ENCODE measurements at places on chromosomes 4 and X.

DNA sequence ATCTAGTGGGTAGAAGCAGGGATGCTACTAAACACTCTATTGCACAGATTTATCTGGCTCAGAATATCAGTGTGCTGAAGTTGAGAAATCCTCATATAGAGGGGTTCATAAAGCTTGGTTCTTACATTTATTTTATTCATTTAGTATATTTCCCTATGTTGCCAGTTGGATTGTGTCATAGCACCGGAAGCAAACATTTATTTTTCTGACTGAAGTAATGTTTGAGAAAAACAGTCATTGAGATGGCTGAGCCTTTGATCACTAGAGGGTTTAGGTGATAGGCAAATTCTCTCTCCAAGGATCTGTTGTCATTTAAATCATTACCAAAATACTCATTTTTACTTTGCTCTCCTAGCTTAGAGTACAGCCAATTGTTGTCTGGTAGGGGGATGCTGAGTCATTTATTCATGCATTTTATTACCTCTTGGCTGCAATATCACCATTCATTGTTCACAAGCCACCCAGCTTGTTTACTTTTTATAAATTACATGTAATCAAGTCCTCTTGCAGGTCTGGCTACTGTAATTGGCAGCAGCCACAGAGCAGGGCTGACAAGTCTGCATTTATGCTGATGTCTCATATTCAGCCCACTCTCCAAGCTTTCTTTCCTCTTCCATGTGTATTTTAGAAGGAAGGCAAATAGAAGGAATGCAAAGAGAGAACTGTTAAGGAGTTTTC is 15.2 kb downstream of the GAB1 start:
- DNase-seq = no peak

DNA sequence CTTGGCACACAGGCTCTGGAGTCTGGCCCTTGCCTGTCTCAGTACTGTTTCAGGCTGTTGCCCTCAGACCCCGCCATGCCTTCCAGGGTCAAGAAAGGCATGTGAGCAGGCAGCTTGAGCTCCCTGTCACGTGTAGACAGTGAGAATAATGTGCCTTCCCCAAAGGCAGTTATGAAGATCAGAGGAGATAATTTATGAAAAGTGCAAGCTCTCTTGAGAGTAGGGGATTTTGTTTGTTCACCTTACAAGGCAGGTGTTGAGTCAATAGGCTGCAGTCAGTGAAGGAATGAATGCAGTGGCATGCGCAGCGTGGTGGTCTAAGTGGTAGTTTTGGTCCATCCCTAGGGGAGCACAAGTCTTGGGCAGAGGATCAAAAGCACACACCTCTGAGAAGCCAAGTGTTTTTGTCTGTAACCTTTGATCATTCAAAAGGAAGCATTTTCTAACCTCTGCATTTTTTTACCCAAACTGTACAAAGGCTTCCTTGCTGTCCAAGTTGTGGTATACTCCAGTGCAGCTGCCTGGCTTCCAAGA is 14.4 kb downstream of the HADH start:
- no peak for DNase-seq

DNA sequence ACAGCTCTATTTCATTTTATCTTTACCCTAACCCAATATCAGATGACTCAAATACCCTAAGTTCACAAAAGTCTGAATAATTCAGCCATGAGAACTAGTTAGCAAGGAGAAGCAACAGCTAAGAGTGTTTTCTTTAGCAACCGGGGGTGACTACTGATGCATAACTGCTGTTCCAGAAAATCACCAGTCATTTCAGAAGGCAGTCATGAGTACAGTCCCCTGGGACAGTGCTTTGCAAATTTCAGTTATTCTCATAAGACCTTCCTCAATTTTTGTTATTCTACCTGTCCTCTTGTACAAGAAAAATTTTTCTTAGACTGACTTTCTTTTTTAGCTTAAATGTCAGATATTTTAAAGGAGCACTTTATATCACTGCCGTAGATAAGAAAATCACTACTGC is 16.4 kb downstream of the BANK1 start:
- DNase-seq = no peak

- DNase-seq = no peak
Observed at GRCh38 chr4:61553557-61554125, 353.5 kb downstream of the ADGRL3 start.

- no peak for DNase-seq
Observed at GRCh38 chr4:115121351-115122043, 8.1 kb upstream of the NDST4 start.

- DNase-seq = no peak
Observed at GRCh38 chr4:94722748-94723147, 35.0 kb upstream of the BMPR1B start.

DNA sequence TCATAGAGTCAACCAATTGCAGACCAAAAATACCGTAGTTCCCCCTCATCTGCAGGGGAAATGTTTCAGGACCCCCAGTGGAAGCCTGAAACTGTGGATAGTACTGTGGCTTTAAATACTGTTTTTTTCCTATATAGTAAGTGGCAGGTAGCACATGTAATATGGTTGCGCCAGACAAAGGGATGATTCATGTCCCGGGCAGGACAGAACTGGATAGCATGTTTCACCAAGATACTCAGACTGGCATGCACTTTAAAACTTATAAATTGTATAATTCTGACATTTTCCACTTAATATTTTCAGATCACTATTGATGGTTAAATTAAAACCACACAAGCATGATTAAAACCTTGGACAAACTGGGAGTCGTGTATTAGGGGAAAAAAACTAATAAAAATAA is 276.3 kb upstream of the AGA start:
- no peak for DNase-seq

GRCh38 chr4:47519239-47519883 is 34.3 kb downstream of the ATP10D start:
- no peak for DNase-seq

DNA sequence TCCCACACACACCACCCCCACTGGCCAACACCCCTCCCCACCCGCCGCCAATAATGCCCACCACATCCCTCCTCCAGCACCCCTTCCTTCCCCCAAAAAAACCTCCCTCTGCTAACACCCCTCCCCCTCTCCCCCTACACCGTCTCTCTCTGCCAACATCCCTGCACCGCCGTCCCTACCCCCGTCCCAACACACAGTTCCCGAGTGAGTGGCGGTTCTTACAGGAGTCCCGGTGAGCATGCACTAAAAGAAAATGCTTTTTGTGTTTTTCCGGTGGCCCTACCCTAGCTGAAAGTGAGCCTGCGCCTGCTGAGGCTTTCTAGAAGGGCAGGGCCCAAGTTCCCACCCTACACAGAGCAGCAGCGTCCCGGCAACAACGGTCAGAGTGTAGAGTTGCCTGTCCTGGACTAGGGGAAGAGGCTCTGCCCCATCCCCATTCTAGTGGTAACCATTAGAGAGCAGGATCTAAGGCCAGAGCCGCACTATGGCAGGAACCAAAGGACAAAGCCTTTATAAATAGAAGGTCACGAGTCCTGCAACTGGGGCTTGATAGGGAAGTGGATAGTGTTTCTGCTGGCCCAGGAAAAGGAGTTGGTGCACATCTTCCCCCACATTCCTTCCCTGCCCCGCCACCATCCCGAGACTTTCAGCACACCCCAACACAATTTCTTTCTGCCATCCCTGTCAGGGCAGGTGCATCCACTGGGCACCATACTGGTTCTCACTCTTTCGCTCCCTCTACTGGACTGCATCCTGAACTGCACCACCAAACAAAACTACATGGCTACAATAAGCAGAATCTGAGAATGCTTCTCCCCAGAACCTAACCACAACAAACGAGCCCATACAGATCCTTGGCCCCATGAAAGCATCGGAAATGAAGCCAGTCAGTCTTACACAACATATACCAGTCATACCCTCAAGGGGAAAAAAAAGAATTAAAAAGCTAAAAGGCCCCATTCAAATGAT is 78.1 kb upstream of the PAGE3 start:
- no peak for DNase-seq

DNA sequence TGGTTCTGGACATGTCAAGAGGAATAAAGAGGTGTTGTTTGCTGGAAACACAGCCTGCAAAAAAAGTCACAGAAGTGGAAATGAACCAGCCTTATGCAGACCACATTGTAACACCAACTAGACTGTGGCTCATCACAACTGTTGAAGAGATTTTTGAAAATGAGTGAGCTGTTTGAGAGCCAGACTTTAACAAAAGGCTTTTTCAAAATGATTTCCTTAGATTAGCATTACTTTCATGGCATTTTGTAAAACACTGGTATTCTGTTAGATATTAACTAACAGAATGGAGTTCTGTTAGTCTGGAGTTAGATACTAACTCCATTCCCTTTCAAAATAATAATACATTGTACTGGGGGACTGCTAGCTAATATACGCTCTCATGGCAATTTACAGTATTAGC is 60.6 kb upstream of the GABRA2 start:
- no peak for DNase-seq

GRCh38 chrX:118523920-118524319 is 28.3 kb downstream of the DOCK11 start:
- peak; percentile 4 for DNase-seq

- no peak for DNase-seq
Observed at GRCh38 chr4:38069271-38069760, 109.1 kb downstream of the PTTG2 start.

DNA sequence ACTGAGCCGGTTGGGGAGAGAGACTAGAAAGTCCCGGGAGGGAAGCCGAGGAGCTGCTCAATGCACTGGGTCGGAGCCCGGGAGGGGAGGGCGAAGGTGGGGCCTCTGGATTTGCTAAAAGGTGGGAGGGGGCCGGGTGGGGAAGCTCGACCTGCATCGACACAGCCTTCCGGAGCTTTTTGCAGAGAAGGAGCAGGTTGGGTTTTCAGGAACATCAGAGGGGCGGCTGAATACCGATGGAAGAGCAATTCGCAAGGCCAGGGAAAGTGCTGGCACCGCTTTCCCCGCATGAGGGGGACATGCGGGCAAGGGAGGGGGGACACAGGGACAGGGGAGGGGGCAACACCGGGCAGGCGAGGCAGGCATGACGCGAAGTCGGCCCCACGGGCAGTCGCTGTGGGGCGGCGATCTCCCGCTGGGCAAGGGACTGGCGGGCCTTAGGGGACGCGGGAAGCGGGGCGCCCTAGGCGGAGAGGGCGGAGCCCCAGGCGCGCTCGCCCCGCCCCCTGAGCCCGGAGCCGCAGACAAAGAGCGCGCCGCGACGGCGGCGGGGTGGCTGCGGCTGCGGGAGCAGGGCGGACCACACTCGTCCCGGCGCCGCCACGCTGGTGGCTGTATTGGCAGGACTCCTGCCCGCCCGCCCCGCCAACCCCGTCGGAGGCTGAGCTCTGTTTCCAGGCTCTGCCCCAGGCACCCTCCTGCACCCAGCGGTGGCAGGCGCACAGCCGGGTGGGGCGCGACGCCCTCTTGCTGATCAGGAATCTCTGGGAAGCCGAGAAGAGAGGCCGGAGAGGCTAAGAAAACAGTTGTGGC is 11.6 kb downstream of the PDZD4 start:
- DNase-seq = no peak

GRCh38 chr4:135032670-135033069 is 831.1 kb upstream of the PABPC4L start:
- DNase-seq = no peak

DNA sequence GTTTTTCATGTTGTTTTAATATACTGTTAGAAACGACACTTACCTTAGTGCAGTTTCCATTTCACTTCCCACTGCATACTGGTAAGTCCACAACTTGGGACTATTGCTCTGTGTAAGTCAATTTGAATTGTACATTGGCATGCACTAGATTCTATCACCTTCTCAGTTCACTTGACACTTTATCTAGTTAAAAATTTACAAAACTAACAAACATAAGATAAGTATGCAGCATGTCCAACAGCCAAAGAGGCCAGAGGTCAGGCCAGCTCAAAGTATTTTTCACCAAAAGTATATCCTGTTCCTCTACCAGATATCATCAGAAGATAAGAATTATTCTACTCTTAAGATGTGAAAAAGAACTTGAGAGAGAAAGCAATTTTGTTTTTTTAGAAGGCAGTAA is 75.9 kb downstream of the QRFPR start:
- DNase-seq = no peak

GRCh38 chrX:109890300-109890699 is 112.6 kb upstream of the TMEM164 start:
- no peak for DNase-seq

- no peak for DNase-seq
Observed at GRCh38 chr4:99120501-99120900, 23.6 kb downstream of the ADH4 start.

DNA sequence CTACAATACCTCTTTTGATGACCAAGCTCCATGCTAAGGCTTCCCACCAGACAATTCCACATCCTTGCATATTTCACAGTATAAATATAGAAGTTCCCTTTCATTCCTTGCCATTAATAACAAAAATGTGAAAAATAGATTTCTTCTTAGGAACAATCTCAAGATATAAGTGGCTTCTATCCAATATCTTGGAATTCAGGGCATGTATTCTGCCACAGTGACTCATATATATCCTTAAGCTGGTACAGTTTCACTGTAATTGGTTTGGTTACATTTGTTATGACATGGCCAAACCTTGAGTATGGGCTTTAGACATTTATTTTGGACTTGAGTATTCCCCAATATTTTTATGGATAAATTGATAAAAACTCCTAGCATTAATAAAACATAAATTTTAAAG is 181.7 kb upstream of the DDX53 start:
- DNase-seq = no peak

GRCh38 chrX:104270212-104270611 is 15.5 kb upstream of the ESX1 start:
- DNase-seq = no peak

DNA sequence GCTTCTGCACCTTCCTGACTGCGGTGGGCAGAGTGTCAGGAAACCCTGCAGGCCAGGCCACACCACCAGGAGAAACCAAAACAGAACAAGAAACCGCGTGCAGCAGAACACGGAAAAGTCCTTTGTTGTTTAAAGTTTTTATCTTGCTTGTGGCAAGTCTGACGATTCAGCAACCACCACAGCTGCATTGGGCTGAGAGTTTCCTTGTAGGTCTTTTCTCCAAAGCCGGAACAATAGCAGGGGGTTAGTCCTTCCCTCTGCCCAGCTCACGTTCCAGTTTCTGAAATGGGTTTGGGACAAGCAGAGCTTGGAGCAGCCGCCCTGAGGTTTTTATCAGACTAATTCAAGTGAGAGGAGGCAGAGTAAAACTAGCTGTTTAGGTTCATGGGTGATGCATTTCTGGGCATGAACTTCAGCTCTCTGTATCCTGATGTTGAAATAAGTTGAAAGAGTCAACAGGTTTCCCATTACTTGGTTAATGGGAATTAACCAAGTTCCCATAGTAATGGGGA is 216.9 kb downstream of the PTTG2 start:
- peak; percentile 28 for DNase-seq

DNA sequence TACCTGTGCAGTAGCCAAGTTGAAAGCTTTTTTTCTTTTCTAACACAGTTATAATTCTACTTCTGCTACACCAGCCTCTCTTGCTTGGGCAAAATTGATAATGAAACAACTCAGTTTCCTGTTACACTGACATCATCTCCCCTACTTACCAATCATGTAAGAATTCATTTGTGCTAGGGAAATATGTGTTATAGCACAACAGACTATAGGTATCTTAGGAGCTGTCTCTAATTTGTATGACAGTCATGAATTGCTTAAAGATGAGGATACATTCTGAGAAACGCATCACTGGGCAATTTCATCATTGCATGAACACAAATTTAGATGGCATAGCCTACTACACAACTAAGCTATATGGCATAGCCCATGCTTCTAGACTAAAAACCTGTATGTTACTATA is 246.3 kb upstream of the ANKRD50 start:
- DNase-seq = no peak
